ENCODE measurements at places on chromosomes 7 and 10. TPM values are rescaled to one million over a fixed set of nuclear protein-coding genes. Genes with fewer than 3 reads are reported as not detected.

DNA sequence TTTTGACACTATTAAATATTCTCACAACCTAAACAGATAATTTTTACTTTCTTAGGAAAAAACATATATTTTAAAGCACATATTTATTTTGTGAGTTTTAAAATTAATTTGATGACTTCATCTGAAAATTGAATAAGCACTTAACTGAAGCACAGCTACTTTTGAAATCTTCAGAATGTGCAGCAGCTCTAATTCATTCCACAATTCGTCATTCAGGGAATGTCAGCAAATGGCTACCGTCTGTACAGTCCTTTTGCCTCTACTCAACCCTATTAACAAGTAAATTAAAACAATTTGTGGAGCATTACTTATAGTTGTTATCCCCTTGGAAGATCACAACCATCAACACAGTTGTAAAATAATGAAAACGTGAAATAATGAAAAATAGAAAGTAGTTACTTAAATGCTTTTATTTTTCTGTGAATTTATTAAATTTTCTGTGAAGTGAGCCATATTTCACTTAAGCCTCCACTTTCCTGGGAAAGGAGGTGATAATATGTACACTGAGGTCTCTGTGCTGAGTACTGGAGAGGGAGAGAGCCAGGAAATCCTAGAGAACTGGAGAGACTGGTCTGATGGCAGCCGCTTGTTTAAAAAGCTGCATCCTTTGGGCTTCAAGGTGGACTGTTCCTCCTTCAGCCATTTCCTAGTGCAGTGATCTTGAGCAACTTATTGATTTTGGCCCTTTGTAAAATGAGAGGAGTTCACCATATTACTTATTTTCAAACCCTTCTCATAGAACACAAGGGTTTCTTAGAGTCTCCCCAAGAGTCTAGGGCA is 70.6 kb downstream of the REEP3 start:
- DNase-seq: no peak

- DNase-seq: no peak
These were observed 137.0 kb downstream of the NRF1 start for GRCh38 chr7:129748356-129749109.

The SRI gene
- total RNA-seq: 53.0 TPM

The CRHR2 gene
- total RNA-seq: not detected

DNA sequence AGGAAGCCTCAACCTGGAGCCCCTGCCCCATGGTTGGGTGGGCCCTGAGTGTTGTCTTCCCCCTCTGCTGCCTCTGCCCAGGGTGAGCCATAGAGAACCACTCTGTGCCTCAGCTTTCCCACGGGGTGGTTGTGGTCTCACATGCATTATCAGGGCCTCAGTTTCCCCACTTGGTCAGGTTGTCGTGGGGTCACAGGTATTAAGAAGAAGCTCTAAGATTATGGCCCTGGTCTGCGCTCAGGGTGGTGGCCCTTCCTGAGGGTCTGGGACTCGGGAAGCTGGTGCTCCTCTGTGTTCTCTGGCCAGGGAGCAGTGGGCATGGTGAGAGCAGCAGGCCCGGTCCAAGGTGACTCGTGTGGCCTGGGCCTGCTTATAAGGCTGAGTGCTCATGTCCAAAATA is 17.8 kb downstream of the LRRC27 start:
- no peak for DNase-seq

The CTAGE6 gene
- 1.7 TPM for total RNA-seq

Data from vagina (tissue), 2 donors.